ENCODE measurements at places on chromosomes 1 and 21. TPM values are rescaled to one million over a fixed set of nuclear protein-coding genes. Genes with fewer than 3 reads are reported as not detected.

Gene WNT3A
- not detected for total RNA-seq

GRCh38 chr1:179166663-179167417, 62.6 kb downstream of the ABL2 start:
- H3K27ac ChIP-seq = no peak overlapping the region
- no peak overlapping the region for H3K4me3 ChIP-seq
- peaks cover 2% of the 10 kb centered on the region for H3K36me3 ChIP-seq
- peaks cover 20% of the 10 kb centered on the region for H3K4me1 ChIP-seq
- H3K27me3 ChIP-seq = no peaks in the 10 kb centered on the region

DNA sequence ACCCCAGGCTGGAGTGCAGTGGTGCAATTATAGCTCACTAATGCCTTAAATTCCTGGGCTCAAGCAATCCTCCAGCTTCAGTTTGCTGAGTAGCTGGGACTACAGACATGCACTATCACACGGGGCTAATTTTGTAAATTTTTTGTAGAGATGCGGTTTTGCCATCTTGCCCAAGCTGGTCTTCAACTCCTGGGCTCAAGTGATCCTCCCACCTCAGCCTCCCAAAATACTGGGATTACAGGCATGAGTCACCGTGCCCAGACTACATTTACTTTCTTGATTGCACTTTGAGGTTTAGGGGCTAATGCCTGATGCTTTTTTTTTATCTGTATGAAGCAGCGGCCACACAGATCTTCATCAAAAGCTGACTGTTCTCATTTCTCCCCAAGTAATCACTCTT, 124.6 kb downstream of the KIF26B start:
- no peak overlapping the region for H3K27ac ChIP-seq
- H3K27me3 ChIP-seq = peaks cover 11% of the 10 kb centered on the region
- H3K4me3 ChIP-seq = no peak overlapping the region
- no peaks in the 10 kb centered on the region for H3K4me1 ChIP-seq

- no peak for DNase-seq
- H3K4me3 ChIP-seq = no peak overlapping the region
- no peaks in the 10 kb centered on the region for H3K4me1 ChIP-seq
- no peak overlapping the region for H3K27ac ChIP-seq
- H3K27me3 ChIP-seq = peaks cover 2% of the 10 kb centered on the region
- no peaks in the 10 kb centered on the region for H3K36me3 ChIP-seq
Measured at GRCh38 chr1:240766831-240767230, 154.9 kb upstream of the GREM2 start.

DNA sequence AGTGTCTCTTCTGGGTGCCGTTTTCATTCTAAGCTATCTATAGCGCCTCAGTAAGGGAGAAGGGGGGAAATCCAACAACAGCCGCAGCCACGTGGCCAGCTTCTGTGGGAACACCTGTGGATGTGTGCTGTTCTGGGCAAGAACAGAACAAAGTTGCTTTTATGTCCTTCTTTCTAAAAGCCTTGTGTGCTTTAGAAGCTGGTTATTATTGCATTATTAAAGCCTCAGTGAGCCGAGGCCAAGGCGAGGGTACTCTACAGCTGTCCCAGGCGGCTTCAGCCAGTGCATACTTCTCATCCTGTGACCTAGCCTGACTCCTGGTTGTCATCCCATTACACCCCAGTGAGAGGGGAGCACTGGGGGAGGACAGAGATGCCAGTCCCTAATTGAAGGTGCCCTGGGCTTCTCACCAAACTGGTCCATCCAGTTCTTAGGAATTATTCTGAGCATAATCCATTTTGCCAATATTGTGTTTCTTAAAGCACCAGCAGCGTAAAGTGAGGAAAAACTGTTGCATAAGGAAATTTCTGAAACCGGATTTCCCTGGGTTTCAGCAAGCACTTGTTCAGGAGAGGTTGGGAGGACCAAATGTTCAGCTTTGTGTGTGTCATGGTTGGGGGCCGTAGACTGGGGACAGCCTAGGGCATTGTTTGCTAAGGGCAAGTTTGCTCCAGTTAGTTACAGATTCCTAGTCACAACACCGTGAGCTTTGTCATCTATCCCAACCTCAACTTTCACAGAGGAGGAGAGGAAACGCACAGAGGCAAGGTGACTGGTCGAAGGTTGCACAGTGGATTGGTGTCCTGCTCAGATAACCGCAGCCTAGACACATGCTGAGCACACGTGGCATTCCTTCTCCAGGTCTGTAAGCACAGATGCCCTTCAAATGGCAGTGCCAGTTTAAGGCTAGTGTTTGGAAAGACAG, 61.0 kb upstream of the ATP1A1 start:
- no peaks in the 10 kb centered on the region for H3K27me3 ChIP-seq
- no peak overlapping the region for H3K27ac ChIP-seq
- no peaks in the 10 kb centered on the region for H3K36me3 ChIP-seq

Measured in activated CD8-positive, alpha-beta T cell treated with anti-CD3 and anti-CD28 coated beads for 36 hours (primary cell).